ENCODE measurements at places on chromosomes 16 and 17.

DNA sequence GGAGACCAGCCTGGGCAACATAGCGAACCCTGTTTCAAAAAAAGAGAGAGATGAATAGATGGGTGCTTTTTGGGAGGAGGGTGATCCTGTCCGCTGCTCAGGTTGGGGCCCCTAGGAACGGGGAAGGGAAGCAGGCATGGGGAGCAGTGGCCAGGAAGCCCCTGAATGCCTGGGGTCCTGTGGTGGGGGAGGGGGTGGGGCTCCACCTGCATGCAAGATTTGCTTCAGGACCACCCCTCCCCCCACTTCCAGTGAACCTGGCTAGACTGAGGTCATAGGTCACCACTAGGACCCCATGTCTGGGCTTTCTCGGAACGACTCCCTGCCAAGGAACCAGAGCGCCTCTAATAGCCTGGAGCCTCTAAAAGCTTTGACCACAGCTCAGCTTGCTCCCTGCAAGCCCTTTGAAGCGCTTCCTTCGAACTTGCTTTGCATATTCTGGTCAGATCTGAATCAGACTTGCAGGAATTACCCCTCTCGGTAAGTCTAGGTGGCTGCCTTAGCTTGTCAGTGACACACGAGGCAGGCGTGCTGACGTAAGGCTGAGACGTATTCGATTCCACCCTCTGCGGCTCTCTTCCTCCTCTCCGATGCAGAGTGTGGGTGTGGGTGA, 3.7 kb downstream of the SOCS3 start:
- no peak for DNase-seq

DNA sequence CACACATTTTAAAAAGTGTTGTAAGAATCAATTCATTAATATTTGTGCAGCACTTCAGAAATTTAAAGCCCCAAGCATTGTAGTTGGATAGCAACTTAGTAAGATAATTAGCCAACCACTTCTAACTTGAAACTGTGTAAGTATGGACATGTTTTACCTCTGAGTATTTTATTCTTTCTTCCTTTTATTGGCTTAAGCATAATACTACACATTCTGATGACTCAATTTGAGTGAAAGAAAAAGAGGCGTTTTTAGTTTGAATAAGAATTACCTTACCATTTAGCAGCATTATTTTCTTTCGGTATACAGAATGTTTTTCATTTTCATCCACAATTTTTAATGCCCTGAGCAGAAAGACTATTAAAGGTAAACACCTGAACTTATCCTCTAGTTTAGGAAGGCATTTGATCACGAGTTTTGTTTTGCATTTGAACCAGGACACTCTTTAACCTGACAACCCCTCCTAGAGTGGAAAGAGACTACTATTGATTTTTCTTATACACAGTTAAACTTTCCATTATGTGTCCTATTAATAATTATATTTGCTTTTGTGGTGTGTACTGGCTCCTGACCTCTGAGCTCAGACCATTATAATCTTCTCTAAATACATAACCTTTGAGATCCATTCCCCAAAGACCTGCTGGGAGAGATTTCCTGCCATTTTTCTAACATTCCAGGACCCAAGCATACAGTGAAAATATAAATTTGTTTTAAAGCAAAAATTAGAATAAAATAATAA, 9.2 kb downstream of the NACA2 start:
- DNase-seq = no peak

DNA sequence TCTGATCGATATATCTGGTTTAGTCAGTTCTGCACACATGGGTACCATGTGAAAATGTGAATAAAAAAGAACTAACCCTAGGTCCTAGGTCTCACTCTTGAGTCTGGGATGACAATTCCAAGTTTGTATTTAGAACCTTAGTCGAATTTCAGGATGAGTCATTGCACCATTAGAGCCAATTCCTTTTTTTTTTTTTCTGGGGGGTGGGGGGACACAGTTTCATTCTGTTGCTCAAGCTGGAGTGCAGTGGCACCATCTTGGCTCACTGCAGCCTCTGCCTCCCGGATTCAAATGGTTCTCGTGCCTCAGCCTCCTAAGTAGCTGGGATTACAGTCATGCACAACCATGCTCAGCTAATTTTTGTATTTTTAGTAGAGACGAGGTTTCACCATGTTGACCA, 41.6 kb downstream of the SPAG9 start:
- DNase-seq = no peak

DNA sequence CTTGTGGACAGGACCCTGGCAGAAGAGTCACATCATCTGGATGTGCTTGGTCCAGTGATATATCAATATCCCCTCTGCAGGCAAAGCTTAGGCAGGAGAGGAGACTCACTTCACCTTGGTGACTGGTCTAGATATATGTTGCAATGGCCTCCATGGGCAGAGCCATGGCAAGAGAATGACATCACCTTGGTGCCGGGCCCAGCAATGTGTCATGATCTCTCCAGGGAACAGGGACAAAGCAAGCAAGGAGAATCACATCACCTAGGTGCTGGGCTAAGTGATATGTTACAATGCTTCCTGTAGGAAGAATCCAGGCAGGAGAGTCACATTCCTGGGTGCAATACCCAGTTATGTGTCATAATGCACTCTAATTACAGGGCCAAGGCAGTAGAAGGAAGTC, 2106.2 kb downstream of the TP53TG3F start:
- no peak for DNase-seq

- DNase-seq = no peak
These were observed 75.9 kb downstream of the HS3ST3A1 start for GRCh38 chr17:13525876-13526275.

DNA sequence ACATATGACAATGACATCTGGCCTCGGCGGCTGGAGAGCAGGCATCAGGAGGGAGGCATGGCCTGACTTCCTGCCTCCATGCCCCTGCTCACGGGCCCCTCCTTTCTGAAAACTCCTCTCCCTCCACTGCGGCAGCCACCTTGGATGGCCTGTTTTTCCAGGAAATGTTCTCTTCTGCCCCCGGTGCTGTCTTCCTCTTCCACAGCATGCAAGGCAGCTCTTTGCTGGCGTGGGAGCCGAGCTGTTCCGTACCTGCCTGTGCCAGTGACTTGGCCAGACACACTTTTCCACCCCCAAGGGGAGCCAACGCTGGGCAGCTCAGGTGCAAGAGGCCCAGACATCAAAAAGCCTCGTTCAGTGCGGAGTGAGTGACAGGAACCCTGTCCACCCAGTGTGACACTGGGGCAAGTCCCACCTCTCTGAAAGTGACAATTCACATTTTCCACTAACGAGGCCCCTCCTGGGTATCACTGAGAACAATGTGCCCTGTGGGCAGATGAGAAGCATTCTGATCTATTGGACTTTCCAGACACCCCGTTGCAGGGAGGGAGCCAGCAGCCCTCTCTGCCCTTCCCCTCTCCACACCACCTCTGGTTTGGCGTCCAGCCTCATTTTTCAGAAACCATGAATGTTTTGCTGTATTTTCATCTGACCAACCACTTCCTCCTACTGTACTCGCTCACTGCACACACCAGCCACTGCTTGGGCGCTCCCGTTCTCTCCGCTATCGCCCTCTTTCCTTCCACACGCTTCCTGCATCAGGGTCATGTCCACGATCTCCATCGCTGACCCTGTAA, 31.2 kb downstream of the NSMCE1 start:
- peak; percentile 65 for DNase-seq

DNA sequence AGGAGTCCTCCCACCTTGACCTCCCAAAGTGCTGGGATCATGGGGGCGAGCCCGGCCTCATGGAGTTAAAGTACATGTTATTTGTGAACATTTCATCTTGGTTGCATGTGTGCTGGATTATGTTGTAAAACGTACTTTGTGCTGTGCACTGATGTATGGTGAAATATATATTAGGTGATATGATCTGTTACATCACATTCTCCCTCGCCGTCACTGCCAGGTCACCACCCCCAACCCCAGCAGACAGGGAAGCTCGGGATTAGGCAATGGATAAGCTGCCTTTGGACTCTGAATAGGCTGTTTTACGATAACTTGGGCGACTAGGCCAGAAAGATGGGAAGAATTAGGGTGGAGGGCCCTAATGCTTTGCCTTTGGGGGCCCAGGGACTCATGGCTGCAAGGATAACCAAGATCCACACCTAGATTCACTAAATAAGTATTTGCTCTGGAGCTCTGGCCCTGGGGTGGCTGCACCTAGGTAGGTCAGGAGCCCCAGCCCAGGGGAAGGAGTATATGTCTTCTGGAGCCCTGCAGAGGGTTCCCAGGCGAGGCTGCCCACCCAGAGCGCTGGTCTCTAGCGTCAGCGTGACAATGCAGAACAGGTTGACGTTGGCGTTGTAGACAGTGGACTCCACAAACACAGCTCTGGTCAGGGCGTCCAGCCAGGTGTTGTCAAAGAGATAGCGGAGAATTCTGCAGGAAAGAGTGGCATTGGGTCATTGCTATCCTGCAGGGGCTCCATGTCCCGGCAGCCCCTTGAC, 27.1 kb upstream of the GCSH start:
- no peak for DNase-seq

GRCh38 chr16:67782567-67783352, 23.6 kb downstream of the RANBP10 start:
- DNase-seq = no peak

DNA sequence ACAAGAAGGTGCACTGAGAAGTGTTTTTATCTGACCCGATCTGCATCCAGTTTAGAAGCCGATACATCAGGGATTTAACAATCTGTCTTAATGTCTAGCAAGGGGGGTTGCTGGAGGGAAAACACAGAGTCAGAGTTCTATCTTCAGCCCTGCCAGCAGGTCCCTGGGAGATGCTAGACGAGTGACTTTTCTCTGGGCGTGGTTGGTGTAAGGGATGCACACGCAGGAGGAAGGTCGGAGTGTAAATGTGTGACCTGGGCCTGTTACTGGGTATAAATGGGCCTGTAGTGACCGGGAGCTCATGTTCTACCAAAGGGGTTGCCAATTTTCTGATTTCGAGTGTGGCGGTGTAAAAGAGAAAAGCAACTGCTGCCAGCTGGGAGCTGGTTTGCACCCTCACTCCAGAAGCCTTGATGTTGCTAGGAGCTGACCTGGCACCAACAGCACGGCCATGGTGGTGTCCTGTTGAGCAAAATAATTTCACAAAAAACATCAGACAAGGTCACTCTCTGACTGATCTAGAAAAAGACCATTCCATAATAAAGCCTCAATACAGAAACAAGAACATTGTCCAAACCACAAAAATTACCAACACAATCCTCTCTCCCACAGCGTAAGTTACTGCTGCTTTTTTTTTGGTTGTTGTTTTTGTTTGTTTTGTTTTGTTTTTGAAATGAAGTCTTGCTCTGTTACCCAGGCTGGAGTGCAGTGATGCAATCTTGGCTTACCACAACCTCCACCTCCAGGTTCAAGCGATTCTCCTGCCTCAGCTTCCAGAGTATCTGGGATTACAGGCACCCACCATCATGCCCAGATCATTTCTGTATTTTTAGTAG, 1.3 kb upstream of the KCTD13 start:
- DNase-seq = no peak

DNA sequence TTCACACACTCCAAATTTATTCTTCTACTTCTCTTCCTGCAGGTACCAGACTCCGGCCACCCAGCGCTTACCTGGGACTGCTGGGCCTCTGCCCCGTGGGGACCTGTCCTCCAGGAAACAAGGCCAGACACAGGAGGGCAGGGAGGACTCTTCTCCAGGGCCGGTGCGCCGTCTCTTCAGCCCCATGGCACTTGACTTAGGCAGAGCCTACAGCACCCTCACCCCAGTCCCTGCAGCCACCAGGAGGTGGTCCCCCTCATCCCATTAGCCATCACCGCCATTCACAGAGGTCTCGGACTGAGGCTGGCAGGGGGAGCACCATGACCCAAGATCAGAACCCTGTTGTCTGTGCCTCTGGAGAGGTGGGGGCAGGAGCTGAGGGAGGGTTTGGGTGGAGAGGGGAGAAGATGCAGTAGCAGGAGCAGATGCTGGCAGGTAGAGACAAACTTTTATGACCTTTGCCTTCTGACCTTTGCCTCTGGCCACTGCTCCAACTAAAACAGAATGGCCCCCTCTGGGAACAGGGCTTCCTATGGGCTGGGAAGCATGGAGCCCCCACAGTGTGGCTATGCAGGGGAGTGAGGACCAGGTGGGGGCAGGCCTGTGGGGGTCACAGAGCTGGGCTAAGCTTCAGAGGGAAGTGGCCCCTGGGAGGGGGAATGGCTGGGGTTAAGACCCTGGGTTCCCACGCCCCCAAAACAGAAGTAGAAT, 1.7 kb upstream of the GCGR start:
- no peak for DNase-seq

GRCh38 chr17:34598161-34598776, 18.9 kb downstream of the TMEM132E start:
- DNase-seq = no peak

- DNase-seq = no peak
These were observed 206.4 kb downstream of the KATNIP start for GRCh38 chr16:27756206-27756970.

DNA sequence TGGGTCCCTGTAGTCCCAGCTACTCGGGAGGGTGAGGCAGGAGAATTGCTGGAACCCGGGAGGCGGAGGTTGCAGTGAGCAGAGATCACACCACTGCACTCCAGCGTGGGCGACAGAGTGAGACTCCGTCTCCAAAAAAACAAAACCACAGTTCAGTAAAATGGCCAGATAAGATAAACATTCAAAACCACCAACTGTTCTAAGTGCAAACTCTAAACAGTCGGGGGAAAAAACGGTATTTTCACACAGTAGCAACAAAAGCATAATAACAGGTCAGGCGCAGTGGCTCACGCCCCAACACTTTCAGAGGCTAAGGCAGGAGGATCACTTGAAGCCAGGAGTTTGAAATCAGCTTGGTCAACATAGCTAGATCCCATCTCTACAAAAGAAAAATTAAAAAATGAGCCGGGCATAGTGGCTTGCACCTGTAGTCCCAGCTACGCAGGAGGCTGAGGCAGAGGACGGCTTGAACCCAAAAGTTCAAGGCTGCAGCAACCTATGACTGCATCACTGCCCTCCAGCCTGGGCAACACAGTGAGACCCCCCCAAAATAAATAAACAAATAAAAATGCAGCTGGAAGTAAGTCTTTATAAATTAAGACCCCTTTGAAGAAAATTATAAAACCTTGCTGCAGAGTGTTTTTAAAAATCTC, 10.8 kb upstream of the HASPIN start:
- DNase-seq = no peak

- DNase-seq = no peak
These were observed 25.5 kb upstream of the SNN start for GRCh38 chr16:11642765-11643116.

GRCh38 chr16:87621976-87622713, 19.8 kb downstream of the JPH3 start:
- no peak for DNase-seq

DNA sequence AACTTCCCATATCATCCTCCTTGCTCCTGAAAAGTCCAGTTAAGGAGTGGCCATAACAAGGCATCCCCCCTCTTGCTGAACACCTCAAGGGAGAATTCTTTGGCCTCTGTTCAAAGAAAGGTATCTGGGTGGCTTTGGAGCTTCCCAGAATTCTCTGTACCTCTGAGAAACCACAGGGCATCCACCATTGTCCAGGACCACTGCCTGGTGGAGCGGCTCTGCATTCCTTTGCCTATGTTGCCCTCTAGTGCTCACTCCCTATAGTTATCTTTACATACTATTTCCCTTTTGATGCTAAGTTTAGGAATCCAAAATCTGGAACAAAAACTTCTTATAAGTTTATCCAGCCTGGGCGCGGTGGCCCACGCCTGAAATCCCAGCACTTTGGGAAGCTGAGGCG, 30.3 kb downstream of the CHD9NB start:
- DNase-seq = no peak

- no peak for DNase-seq
These were observed 18.0 kb upstream of the SLC16A5 start for GRCh38 chr17:75069783-75070182.
